NCI-H1105 treated with DMSO at 0.1 percent for 48 hours (cell line): ENCODE measurements at places on chromosomes 12 and 14.

DNA sequence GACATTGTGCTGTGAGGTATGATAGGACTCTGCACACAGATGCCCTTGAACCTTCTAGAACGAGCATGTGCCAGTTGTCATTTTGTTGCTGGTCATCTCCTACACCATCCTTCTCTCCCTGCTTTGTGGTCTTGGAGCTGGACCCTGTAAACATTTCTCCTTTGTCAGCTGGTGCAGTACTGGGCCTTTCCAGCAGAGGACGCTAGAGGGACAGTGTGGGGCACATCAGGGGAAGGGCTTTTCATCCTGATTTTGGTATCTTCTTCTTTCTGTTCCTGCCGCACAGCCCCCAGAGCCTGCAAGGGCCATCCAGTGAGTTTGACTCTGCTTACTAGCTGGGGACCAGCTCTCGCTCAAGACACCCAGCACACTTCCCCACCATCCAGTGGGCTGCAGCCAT lies 484.6 kb downstream of the AACS start:
- DNase-seq: no peak

- no peak for DNase-seq
Measured at GRCh38 chr14:31271648-31272047, 64.1 kb upstream of the HECTD1 start.

DNA sequence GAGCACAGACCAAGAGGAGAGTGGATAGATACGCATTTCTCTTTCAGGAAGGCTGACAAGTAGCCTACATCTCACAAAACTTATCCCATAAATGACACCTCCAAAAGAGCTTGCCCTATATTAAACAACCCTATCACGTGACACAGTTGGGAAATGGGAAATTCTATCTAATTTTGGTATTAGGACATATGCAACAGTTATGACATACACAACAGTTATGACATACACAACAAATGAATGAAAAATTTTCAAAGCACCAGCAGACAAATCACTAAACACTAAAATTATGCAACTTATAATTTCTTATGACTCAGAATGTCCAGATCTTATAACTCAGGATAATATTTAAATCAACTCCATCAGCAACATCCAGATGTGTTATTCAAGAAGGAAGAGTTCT lies 54.1 kb downstream of the DUSP16 start:
- no peak for DNase-seq

GRCh38 chr14:55160989-55161388 lies 30.4 kb downstream of the DLGAP5 start:
- peak; percentile 46 for DNase-seq

GRCh38 chr12:12872139-12872933 lies 19.0 kb upstream of the GPRC5A start:
- no peak for DNase-seq

DNA sequence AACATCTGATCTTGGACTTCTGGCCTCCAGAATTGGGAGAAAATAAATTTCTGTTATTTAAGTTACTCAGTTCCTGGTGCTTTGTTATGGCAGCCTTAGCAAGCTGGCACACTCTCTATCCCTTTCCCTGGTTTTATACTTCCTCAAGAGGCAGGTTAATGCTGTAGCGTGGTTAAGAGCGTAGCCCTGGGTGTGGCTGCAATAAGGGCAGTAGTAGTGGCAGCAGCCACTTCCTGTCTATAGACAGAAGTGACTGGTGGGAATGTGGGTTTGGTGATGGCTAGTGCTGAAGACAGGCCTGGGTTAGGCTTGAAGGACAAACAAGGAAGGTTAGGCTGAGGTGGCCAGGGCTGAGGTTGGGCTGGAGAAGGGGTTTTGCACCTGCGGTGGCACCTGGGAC lies 3.6 kb upstream of the LGALS3 start:
- DNase-seq: no peak

DNA sequence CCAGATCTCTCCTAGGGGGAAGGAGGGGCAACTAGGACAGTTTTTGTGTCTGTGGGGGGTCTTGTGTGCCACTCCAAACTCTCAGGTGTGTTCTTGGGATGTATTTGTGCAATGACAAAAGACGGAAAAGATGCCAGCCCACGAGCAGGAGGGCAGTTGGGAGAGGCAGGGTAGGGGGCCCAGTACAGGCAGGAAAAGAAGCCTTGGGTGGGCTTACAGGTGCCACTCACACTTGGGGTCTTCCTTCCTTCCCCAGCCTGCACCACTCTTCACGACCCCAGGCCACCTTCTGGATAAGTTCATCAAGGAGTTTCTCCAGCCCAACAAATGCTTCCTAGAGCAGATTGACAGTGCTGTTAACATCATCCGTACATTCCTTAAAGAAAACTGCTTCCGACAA lies 24.4 kb downstream of the OAS2 start:
- DNase-seq: no peak

DNA sequence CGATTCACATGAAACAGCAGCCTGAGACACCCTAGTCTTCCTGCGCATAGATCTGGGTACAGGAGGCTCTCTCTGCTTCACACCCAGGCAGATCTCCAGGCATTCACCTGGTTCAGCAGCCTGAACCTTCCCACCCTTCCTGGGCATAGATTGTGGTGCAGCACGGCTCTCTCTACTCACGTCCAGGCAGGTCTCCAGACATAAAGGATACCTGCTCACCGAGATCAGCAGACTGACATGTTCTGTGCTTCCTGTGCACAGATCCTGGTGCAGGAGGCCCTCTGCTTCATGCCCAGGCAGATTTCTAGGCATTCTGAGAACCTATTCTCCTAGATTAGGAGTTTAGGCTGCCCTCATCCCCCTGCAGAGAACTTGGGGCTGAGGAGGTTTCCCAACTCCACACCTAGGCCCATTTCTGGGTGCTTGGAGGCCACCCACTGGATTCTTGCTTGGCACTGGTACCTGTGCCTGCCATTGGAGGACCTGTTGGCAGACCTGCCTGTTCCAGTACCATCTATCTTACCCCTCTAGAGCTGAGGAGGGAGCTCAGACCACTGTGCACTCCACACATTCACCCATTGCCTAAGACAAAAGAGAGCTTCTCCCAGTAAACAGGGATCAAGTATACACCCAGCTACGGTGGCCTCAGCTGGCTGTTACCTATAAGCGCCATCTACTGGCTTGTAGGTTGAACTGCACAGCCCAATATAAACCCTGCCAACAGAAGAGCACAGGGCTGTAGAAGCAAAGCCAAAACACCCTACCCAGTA lies 28.0 kb upstream of the GARIN6 start:
- peak; percentile 22 for DNase-seq

GRCh38 chr12:99387661-99388060 lies 259.9 kb upstream of the GARIN6 start:
- no peak for DNase-seq

GRCh38 chr12:120000556-120000955 lies 11.5 kb downstream of the BICDL1 start:
- DNase-seq: no peak

GRCh38 chr12:47184813-47185212 lies 105.1 kb upstream of the AMIGO2 start:
- DNase-seq: no peak

DNA sequence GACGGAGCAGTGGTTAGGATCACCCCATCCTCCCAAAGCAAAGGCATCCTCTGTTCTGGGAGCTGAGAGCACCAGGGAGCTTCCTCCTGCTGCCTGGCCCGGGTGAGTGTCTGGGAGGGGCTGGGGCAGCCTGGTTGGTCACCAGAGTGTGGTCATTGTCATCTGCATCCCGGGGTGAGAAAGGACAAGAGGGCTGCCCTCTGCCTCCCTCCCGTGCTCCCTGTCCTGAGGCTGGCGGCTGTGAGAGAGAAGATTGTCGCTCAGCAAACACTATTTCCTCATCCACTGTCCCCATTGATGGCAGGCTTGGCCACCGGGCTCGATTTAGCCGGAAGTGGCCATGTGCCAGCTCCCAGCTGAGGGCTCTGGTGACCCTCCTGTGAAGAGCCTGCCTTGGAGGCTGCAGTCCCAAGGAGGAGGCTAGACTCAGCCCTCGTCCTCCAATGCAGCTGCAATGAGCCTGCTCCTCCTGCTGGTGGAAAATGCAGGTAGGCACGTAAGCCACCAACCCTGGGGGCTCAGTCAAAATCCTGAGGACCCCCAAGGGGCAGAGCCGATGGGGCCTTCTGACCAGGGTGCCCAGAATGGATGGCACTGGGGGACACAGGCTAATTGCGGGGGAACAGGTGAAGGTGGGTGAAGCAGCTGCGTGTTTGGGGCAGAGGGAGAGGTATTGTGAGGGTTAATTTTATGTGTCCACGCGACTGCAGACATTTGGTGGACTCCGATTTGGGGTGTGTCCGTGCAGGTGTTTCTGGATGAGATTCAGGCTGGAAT lies 155.7 kb downstream of the KIF26A start:
- no peak for DNase-seq

GRCh38 chr12:108166505-108166904 lies 37.4 kb downstream of the WSCD2 start:
- peak; percentile 18 for DNase-seq

- no peak for DNase-seq
Measured at GRCh38 chr12:49942921-49943624, 7.5 kb upstream of the AQP2 start.

DNA sequence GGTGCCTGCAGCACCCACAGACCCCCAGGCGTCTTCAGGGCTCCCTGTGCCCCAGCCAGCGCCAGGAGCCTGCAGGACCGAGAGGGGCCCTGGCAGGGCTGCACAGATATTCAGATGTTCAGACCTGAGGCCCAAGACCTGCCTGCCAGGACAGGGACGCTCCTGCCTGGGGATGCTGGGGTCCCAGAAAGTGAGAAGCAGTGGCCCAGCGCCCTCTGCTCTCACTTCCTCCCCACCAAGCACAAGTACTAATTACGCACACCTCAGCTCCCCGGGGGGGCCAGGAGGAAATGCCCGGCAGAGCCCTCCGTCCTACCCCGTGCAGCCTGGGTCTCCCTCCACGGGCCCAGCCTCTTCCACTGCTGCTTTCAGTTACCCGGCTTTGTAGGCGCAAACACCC lies 28.8 kb upstream of the INF2 start:
- DNase-seq: no peak
